ENCODE measurements at places on chromosomes 5 and 9. TPM values are rescaled to one million over a fixed set of nuclear protein-coding genes. Genes with fewer than 3 reads are reported as not detected.

TAF11L12 gene
- total RNA-seq: not detected

TAF1L gene
- 0.06 TPM for total RNA-seq

FCN2 gene
- total RNA-seq: not detected

POLR1E gene
- 26.7 TPM for total RNA-seq

- no peak overlapping the region for H3K4me3 ChIP-seq
- no peaks in the 10 kb centered on the region for H3K36me3 ChIP-seq
- no peak for DNase-seq
- H3K27me3 ChIP-seq: no peaks in the 10 kb centered on the region
- H3K27ac ChIP-seq: no peak overlapping the region
Measured at GRCh38 chr9:104635456-104635855, 17.5 kb upstream of the OR13C9 start.

DNA sequence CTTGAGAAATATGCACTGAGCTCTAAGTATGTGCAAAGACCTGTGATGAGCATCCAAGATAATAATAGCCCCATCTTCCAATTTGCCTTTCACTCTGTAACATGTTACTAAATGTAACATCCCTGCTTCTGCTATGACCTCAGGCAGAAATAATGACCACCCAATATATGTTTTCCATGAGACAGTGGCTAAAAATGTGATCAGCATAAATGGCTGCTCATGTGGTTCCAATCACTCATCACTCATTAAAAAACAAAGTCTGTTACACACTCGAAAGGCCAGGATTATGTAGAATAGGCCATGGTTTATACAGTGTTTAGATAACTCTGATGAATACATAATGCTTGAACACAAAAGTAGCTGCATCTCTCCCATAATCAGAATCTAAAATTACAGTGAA is 71.4 kb upstream of the MOCS2 start:
- no peaks in the 10 kb centered on the region for H3K4me1 ChIP-seq
- H3K27ac ChIP-seq: no peak overlapping the region
- H3K36me3 ChIP-seq: no peaks in the 10 kb centered on the region
- no peak for DNase-seq
- no peak overlapping the region for H3K4me3 ChIP-seq
- no peaks in the 10 kb centered on the region for H3K27me3 ChIP-seq

GRCh38 chr5:6087576-6087975 is 290.8 kb downstream of the MED10 start:
- H3K27me3 ChIP-seq: peaks cover 3% of the 10 kb centered on the region
- no peak overlapping the region for H3K27ac ChIP-seq
- no peak for DNase-seq
- peaks cover 8% of the 10 kb centered on the region for H3K4me1 ChIP-seq

DNA sequence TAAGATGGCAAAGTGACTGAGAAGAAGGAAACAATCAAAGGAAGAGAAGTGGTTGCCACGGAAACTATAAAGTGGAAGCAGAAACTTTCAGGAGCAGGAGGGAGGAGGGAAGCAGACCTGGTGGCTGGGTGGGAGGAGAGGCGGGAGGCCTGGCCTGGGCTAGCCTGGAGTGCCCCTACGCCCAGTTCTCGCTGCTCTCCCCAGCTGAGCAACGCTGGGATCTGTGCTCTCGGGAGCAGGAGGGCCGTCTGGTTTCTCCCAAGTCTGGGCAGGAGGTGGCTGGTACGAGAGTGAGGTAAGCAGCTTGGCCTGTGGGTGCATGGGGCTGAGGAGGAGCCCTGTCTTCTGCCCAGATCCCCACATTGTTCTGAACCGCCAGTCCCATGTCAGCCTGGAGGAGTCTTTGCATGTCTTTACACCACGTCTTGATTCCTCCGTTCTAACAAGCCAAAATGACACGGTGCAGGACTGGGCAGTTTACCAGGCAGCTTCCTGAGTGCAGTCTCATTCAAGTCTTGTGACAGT is 15.0 kb upstream of the DAB2IP start:
- H3K27me3 ChIP-seq: no peaks in the 10 kb centered on the region
- no peak for DNase-seq
- H3K4me1 ChIP-seq: peaks cover 78% of the 10 kb centered on the region

- no peaks in the 10 kb centered on the region for H3K4me1 ChIP-seq
- H3K27me3 ChIP-seq: no peaks in the 10 kb centered on the region
- no peaks in the 10 kb centered on the region for H3K36me3 ChIP-seq
- no peak for DNase-seq
- H3K27ac ChIP-seq: no peak overlapping the region
- no peak overlapping the region for H3K4me3 ChIP-seq
Measured at GRCh38 chr5:40477856-40478546, 201.7 kb upstream of the PTGER4 start.

GRCh38 chr9:117273612-117274011 is 141.2 kb downstream of the ASTN2 start:
- H3K4me1 ChIP-seq: no peaks in the 10 kb centered on the region
- peak; percentile 32 for DNase-seq
- no peak overlapping the region for H3K4me3 ChIP-seq
- H3K36me3 ChIP-seq: no peaks in the 10 kb centered on the region

DNA sequence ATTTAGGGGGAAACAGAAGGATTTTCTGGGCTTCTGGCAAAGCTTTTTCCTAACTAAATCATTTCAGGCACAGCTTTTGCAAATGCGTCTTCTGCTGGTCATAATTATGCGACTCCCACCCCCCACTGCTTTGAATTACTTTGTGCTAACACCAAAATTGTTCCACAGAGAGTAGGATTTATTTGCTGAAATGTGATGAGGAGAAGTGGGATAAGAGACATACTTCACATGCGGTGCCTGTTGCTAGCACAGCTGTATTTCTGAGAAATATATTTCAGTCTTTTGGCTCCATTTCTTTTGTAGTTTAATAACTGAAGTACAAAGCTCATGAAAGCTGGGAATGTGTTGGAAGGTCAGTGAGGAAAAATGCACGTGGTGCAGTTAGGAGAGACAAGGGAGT is 83.2 kb upstream of the TAS2R1 start:
- H3K27me3 ChIP-seq: no peaks in the 10 kb centered on the region
- no peak for DNase-seq
- no peaks in the 10 kb centered on the region for H3K4me1 ChIP-seq
- H3K4me3 ChIP-seq: no peak overlapping the region
- no peak overlapping the region for H3K27ac ChIP-seq

GRCh38 chr9:118418887-118419565 is 714.8 kb downstream of the TLR4 start:
- H3K27ac ChIP-seq: no peak overlapping the region
- H3K4me3 ChIP-seq: no peak overlapping the region
- H3K36me3 ChIP-seq: no peaks in the 10 kb centered on the region
- DNase-seq: no peak
- no peaks in the 10 kb centered on the region for H3K27me3 ChIP-seq

DNA sequence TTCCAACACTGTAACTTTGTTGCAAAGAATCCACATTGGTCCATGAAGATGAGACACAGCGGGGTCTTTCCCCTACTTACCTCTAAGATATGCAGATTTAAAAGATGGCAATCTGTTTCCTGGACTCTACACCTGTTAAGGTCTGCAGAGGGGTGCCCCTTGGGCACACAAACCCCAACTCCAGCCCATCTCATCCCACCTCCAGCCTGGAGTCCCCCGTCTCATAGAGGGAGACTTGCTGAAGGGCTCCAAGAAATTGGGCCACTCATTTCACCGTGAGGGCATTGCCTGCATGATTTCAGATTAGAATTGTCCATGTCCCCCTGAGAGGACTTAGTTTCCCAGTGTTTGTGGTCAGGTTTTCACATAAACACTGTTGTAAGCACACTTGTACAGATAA is 365.7 kb downstream of the IRX2 start:
- H3K4me3 ChIP-seq: no peak overlapping the region
- H3K27me3 ChIP-seq: no peaks in the 10 kb centered on the region
- no peak for DNase-seq
- H3K36me3 ChIP-seq: no peaks in the 10 kb centered on the region

Data from spinal cord (tissue), 10 donors.